ENCODE measurements at places on chromosomes 5 and 9. TPM values are rescaled to one million over a fixed set of nuclear protein-coding genes. Genes with fewer than 3 reads are reported as not detected.

Gene FRRS1L
- total RNA-seq, result not detected

Gene ACTBL2
- not detected for total RNA-seq

Gene GLDC
- 0.07 TPM for total RNA-seq

Gene GHR
- total RNA-seq, result 4.6 TPM

Gene GGTA1
- total RNA-seq, result under 0.01 TPM

Gene TXNDC8
- total RNA-seq, result not detected

Gene ORM1
- total RNA-seq, result not detected
